ENCODE measurements at places on chromosomes 2 and 18.

GRCh38 chr2:130390460-130391057 is 34.7 kb downstream of the PTPN18 start:
- DNase-seq = no peak

GRCh38 chr2:106339132-106339531 is 129.1 kb downstream of the RGPD3 start:
- DNase-seq = no peak

DNA sequence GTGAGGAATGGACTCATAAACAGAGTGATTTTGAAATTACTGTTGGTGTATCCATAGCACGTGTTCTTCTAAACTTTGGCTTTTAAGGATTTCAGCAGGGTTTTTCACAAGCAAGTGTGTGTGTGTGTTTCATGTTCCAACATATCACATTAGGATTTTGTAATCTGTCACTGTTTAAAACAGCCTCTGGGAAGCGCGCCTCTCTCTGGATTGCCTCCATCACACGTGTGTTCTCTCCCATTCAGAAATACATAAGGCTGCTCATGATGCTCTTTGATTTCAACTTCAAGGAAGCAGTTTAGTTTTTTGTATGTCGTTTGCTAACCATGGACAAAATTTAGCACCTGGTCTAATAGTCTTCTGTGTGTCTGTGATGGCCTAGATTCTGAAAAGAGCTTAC is 370.4 kb downstream of the MTX2 start:
- DNase-seq = no peak

GRCh38 chr2:46837704-46838103 is 77.9 kb downstream of the MCFD2 start:
- DNase-seq = no peak

DNA sequence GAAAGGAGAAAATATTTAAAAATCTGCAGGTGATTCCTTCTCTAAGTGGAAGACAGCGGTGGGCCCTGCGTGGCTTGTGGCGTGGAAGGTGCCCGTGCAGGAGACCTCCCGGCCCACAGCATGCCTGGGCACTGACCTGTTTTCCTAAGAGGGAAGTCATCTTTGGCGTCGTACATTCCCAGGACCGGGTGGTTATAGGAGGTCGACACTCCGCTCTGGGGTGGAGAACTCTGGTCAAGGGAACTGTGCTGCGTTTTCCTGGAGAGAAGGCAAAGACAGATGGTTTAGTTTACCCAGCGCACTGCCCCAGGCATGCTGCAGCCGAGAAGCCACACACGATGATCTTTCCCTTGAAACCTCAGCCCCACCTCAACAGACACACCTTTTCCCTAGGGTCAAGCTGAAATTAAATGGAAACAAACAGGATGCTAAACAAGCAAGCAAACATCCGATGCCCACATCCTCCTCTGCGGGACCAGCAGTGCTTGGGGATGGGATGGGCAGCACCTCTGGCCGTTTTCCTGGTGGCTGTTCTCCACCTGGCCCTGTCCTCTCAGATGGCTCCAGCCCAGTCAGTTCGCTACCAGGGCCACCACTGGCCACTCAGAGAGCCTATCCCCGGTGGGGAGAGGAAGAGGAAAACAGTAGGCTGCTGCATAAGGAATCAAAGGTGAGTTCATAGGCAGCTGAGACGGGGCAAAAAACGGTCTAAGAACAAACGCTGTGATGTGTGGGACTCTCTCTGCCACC is 244.1 kb downstream of the HDAC4 start:
- no peak for DNase-seq

All from stimulated activated CD4-positive, alpha-beta T cell treated with anti-CD3 and anti-CD28 coated beads, Interleukin-15, amount 100 ng/mL, for 1 hour (primary cell).